Activated CD8-positive, alpha-beta memory T cell treated with anti-CD3 and anti-CD28 coated beads for 48 hours (primary cell): ENCODE measurements at places on chromosomes 5 and 9.

DNA sequence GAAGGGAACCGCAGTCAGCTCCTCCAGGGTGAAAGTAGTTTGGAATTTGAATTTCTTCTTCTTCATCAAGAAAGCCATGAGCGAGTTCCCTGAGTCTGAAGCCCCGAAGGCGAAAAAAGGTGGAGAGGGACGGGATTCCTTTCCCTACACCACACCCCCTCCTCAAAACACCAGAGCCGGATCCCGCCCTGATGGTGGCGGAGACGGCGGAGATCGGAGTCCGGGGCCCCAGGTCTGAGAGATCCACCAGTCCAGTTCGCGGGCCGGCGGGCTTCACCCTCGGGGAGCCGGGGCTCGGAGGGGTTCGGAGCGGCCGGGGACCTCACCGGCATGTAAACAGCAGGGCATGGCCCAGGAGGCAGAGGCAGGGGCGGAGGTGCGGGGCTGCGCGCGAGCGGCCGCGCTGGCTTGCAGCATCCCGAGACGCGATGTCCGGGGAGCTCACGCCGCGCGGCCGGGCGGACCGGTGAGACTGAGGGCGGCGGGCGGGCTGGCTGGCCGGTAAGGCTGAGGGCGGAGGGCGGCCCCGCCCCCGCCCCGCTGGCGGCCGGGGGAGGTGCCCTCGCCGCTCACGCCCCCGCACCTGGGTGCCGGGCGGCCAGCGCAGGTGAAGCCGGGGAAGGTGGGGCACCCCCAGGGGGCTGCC, 606 bp downstream of the EEIG1 start:
- DNase-seq = no peak

DNA sequence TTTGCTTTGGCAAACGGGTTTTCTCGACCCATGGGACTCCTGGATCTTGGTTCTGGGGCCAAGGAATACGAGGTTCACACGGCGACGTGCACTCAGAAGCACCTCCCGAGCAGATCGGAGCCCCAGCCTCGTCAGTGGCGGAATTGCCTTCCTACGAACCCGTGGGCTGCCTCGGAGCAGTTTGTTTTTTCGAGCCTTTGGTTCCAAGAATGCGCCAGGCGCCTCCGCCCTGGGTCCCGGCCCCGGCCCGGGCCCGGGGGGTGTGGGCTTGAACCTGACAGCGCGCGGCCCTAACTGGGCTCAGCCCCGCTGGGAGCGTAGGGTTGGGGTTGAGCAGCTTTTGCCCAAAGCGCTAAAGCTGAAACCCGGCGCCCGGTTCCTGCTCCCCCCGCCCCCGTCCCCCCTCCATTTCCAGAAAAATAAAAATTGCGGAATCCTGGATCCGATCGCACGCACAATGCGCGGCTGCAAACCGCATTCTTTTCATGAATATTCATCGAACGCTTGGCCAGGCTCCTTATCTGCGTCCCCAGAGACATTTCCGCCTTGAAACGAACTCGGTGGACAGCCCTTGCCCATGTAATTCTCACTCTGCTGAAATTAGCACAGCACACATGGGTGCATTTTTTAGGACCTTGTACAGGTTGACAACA, 1.0 kb downstream of the BASP1 start:
- DNase-seq = no peak

DNA sequence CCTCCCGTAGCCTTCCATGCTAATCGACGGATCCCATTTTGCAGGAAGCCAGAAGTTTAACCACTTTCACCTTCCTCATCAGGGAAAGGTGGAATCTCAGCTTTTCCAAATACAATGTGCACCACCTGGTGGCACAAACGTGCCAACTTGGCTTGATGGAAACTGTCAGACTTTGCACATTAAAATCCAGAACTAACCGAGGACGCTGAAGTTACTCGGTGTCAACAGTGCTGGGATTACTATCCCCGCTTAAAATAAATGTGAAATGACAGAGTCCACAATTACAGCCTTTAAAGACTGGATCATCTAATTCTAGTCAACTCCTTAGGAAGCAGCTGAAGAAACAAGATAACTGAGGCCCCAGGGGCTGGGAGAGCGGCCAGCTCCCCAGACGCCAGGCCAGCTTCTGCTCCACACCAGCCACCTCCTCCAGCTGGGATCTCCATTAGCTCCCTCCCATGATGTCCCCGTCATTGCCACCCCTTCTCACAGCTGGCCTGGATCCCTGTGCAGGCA, 50.1 kb upstream of the RETREG1 start:
- no peak for DNase-seq

- no peak for DNase-seq
Observed at GRCh38 chr5:126938466-126938865, 91.9 kb downstream of the MARCHF3 start.

GRCh38 chr9:136903041-136903554, 16.8 kb downstream of the TRAF2 start:
- no peak for DNase-seq

- DNase-seq = no peak
Observed at GRCh38 chr5:74578356-74579044, 62.0 kb downstream of the ENC1 start.

DNA sequence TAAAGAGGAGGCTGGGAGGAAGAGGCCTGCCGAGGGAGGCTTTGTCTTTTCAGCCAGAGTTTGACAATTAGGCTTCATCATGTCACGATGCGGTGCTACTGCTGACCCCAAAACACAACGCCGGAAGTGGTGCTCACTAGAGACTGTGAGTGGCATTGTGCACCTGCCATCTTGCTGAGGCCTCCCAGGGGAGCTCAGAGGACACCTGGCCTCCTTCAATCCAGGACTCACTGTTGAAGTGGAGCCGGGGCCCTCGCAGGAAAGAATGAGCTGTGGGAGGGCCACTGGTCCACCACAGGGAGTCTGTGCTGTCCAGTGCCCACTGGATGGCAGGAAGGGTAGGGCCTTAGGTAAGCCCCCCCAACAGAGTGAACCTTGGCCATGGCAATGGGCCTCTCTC, 12.7 kb upstream of the SLC25A48 start:
- DNase-seq = no peak

DNA sequence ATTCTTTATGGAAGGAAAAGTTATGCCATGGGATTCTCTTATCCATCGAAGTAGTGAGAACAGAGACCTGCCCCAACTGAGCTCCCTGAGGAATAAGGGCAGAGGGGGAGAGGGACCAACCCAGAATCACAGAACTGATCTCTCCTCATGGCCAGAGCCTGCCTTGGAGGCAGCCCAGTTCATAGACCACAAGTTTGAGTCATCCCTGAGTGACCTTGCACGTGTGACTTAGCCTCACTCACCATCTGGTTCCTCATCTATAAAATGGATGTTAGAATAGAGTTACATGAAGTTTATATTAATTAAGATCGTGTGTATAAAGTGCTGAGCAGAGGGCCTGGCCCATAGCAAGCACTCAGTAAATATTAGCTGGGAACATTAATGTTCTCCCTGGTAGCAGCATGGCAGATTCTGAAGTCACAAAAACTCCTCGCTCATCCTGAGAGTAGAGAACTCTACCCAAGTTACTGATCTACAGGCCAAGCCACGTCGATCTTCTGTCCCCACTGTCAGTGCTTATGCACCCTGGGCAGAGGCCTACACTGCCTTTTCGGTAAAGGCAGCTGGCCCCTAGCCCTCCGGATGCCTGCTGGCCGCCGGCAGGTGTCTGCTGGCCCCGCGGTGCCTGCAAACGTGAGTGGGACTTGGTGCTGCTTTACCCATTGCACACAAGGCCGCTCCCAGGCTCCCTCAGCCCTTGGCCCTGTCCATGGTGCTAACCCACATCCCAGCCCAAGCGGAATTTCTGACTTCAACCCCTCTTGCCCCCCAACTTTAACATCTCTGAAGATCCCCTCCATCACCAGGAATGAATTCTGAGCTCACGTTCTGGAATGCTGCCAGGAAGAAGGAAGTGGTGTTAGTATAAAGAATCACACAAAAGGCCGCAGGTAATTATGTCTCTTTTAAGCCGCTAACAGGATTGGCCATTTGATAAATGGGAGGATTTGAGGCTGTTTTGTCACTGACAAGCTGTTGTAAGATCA, 61.1 kb upstream of the ARAP3 start:
- DNase-seq = no peak

DNA sequence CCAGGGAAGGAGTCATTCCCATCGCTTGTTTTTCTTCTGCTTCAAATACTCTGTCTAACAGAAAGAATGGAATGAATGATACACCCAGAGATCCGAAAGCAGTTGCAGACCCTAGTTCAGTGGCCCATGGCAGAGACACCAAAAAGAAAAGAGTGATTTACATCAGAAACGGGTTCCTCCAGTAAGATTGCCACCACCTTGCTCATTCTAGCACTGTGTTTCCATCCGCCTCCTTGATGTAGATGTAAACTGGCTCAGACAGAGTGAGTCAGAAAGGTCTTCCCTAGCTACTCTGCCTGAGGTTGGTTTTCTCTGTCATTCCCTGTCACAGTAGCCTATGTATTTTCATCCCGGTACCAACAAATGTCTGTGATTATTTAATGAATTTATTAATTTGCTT, 15.9 kb upstream of the CLINT1 start:
- DNase-seq = no peak

GRCh38 chr9:15295761-15296405, 11.1 kb downstream of the TTC39B start:
- DNase-seq = no peak

GRCh38 chr5:179314606-179315355, 30.5 kb downstream of the ADAMTS2 start:
- no peak for DNase-seq

- peak; percentile 79 for DNase-seq
Observed at GRCh38 chr5:100900796-100901781, 2.0 kb downstream of the ST8SIA4 start.

DNA sequence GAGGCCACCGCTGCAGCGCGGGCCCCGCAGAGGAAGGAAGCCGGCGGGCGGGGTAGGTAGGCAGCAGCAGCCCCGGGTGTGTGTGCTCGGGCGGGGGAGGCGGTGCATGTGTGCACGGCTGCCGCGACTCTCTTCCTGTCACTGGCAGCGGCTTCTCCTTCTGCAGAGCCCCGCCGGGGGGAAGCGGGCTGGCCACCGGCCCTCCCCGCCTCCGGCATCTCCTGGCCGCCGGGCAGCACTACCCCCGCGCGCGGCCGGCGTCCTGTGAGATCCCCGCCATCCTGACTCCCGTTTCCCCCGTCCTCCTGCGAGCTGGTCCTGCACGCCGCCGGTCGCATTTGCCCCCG, 315 bp downstream of the PIK3R1 start:
- DNase-seq = no peak

GRCh38 chr9:130173666-130173983, 1.4 kb downstream of the NCS1 start:
- no peak for DNase-seq

DNA sequence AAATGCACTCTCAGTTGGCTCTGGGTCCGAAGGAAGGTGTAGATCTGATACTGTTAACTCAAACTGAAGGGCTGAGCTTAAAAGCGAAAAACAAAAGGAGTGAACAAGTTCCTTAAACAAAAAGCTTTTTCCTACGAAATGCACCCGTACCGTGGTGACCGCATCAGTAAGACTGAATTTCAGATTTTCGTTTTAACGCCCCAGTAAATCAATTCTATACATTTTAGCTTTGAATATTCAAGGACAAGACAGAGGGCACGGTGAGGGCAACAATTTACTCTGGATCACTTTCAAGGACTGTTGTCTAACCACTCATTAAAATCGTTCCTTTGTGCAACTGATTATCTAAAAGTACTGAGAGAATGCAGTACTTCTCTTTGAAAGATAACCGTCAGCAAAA, 1.9 kb downstream of the HOMER1 start:
- no peak for DNase-seq

DNA sequence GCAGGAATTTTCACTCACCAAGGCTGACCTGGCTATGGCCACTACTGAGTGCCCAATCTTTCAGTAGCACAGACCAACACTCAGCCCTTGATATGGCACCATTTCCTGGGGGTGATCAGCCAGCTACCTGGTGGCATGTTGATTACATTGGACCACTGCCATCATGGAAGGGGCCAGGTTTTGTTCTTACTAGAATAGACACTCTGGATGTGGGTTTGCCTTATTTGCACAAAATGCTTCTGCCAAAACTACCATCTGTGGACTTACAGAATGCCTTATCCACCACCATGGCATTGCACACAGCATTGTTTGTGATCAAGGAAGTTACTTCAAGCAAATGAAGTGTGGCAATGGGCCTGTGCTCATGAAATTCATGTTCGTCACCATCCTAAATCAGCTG, 69.7 kb upstream of the SH3GL2 start:
- no peak for DNase-seq

DNA sequence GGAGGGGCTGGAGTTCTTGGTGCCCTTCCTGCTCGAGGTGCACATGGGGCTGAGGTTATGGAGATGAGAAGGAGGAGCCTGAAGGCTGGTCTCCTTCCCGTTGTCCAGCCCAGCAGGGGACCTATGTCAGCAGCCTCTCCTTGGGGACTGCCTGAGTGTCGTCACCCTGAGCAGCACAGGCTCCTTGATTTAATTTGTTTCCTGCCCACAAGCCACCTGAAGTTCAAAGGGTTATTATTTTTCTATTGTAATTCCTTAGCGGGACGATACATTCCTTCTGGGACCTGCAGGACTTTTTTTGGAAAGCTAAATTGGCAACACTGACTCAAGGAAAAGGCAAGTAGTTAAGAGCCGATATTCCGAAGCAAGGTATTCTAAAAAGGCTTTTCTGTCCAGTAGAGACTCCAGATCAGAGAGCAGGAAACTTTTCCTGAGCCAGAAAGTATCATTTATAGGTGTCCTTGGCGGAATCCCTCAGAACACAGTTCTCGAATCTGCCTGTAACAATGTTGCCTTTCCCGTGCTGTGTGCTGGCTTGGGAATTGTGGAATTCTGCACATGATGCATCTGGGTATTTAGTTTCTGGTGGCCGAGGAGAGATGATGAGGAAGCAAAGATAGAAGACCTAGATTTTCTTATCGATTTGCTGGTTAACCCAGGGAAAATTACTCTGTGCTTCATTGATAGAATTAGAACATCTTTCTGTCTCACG, 55.4 kb downstream of the ARHGAP26 start:
- no peak for DNase-seq

- DNase-seq = no peak
Observed at GRCh38 chr5:55343107-55343506, 35.3 kb downstream of the MTREX start.

DNA sequence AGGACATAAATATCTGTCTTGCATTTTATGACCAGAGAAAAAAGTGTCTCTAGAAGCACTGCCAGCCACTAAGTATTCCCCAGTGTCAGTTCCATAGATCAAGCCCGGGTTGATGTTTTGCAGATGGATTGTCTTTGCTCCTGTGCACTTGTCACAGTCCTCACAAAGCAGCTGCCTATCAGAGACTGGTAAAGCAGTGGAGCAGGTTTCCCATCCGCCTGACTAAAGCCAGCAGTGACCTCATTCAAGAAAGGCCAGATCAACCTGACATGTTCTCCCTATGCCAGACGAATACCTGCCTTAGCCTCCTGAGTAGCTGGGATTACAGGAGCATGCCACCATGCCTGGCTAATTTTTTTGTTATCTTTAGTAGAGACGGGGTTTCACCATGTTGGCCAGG, 26.8 kb upstream of the GARNL3 start:
- no peak for DNase-seq

DNA sequence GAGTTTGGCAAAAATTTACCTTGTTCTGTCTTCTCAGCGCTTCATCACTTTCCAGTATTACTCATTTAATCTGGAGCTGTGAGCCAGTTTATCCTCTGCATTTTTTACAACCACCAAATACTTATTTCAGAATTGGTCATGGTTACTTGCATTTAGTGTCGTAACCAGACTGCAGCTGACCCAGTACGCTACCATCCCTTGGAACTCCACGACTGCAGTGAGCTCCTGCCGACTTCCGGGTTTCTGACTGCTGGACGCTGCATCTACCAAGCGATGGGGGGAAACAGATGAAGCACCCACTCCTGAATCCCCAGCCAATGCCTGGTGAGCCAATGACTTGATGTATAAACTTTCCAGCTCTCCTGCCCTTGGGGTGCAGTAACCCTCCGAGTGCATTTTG, 174.4 kb upstream of the PRLR start:
- no peak for DNase-seq
